ENCODE measurements at places on chromosomes 12 and 14.

DNA sequence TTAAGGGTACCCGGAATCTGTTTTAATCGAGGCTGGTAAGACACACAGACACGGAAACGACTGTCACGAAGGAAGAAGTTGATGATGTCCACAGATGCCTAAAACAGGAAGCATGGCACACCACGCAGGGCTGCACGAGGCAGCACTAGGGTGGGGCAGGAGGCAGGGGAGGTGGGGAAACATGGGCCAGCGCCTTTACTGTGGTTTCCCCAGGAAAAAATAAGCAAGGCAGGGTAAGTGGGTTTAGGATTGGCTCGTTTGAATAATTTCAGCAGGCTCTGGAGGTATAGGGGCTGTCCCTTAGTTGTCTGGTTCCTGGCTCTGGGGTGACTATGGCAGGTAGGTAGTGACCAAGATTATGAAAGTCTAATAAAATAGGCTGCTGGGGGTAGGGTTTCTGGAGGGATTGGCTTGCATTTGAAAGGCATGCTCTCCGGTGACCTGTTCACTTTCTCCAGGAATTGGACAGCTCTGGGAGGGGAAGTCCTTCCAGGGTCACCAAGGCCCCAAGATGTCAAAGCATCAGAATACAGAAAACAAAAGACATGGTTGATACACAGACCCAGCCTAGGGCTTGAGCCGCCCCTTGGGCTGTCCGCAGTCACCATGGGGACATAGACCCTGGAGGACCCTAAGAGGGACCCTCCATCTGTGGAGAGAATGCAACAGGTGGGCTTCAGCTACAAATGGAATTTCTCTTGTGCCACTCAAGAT, 35.3 kb downstream of the MAP1LC3B2 start:
- DNase-seq = no peak

DNA sequence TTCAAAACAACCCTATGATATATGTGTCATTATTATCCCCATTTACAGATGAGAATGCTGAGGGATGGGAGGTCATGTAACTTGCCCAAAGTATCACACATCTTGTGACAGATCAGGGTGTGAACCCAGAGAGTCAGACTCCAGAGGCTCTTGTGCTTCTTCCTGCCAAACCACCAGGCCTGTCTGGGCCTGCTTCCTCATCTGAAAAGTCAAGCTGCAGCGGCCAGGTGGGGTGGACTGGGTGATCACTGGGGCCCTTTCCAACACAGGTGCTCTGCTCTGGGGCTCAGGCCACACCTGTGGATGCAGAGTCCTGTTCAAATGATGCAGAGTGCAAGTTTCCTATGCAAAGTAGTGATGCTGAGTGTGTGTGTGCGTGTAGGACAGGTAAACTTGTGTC, 26.7 kb downstream of the TSPAN11 start:
- DNase-seq = no peak

DNA sequence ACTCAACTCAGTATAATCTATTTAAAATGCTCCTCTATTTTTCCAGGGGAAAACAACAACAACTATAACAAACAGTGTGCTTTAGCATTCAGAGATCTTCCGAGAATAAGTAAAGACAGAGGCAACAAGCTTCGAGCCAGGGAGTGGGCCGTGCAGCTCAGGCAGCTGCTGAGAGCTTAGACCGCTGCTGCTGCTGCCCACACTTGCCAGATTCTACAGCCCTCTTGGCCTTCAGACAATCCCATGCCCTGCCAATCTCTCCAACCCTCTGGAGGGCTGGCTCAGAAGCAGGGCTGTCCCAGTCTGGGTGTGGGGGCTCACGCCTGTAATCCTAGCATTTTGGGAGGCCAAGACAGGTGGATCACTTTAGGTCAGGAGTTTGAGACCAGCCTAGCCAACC, 23.4 kb upstream of the ELK3 start:
- no peak for DNase-seq

GRCh38 chr14:62654641-62655040, 390.6 kb downstream of the KCNH5 start:
- DNase-seq = no peak

DNA sequence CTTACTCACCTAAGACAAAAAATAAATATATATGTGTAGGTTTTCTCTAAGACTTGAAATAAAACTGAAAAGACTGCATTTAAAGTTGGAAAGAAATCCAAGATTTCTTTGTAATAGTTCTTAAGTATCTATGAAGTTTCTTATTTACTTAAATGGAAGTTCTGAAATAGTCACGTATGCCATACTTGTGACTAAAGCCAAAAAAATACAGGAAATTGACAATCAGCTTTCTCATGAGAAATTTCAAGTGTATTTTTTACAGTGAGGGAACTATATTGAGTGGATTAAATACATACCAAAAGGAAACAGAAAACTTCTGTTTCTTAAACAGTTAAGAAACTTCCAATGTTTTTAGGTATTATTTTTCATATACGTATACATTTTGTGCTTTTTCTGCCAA, 188.1 kb downstream of the DPY19L2 start:
- no peak for DNase-seq

Measured in upper lobe of left lung (tissue), 6 donors.